ENCODE measurements at places on chromosomes 5 and 9.

GRCh38 chr9:92807031-92807756, 42.6 kb upstream of the BICD2 start:
- H3K36me3 ChIP-seq, result no peaks in the 10 kb centered on the region
- no peak for DNase-seq
- H3K4me3 ChIP-seq, result no peak overlapping the region
- peaks cover 46% of the 10 kb centered on the region for H3K27me3 ChIP-seq

GRCh38 chr5:163460562-163461171, at the start of gene HMMR:
TSS of gene HMMR (plus strand) at chr5:163460632. CDS start at chr5:163460693, 61 bp downstream.
- peak within 1 kb of the TSS; percentile 98 for H3K4me3 ChIP-seq
- H3K27me3 ChIP-seq, result peaks cover 3% of the 10 kb centered on the region
- peaks cover 42% of the 10 kb centered on the region for H3K4me1 ChIP-seq
- H3K36me3 ChIP-seq, result peaks cover 32% of the 10 kb centered on the region

DNA sequence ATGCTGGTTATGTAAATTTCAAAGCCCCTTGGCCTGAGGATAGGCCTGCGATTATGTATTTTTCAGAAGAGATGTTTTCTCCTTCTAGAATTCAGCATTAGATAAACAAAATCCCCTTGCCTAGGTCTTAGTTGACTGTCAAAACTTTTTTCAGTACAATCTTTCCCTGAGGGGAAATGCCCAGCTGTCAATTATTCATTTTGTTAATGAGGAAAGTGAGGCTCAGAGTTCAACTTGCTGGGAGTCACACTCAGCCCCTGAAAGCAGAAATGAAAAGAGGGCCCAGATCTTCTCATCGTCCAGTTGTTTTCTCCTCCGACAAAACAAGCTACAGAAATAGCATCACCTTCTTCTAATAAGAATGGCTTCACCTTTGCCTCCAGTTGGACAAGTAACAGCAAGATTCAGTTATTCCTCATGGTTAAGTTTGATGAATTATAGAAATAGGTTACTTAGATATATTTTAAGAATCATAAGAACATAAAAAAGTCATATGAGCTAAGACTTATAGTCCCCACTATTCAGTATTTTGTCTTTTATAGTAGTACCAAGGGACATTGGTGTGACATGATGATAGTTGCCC, 627.1 kb upstream of the WWC1 start:
- DNase-seq, result no peak
- no peaks in the 10 kb centered on the region for H3K27me3 ChIP-seq
- no peak overlapping the region for H3K27ac ChIP-seq
- no peaks in the 10 kb centered on the region for H3K4me1 ChIP-seq
- H3K36me3 ChIP-seq, result no peaks in the 10 kb centered on the region
- no peak overlapping the region for H3K4me3 ChIP-seq

- H3K4me1 ChIP-seq, result no peaks in the 10 kb centered on the region
- H3K27ac ChIP-seq, result no peak overlapping the region
- H3K36me3 ChIP-seq, result no peaks in the 10 kb centered on the region
- DNase-seq, result no peak
- peaks cover 2% of the 10 kb centered on the region for H3K27me3 ChIP-seq
These were observed 318.1 kb upstream of the DAB2 start for GRCh38 chr5:39742916-39743315.

- H3K27me3 ChIP-seq, result no peaks in the 10 kb centered on the region
- H3K4me1 ChIP-seq, result no peaks in the 10 kb centered on the region
- H3K4me3 ChIP-seq, result no peak overlapping the region
These were observed 376.9 kb downstream of the SEMA5A start for GRCh38 chr5:9168791-9169556.

GRCh38 chr9:121249563-121249962, 18.4 kb upstream of the GSN start:
- H3K36me3 ChIP-seq, result peaks cover 17% of the 10 kb centered on the region
- no peaks in the 10 kb centered on the region for H3K27me3 ChIP-seq
- H3K27ac ChIP-seq, result no peak overlapping the region
- H3K4me3 ChIP-seq, result no peak overlapping the region
- H3K4me1 ChIP-seq, result no peaks in the 10 kb centered on the region

DNA sequence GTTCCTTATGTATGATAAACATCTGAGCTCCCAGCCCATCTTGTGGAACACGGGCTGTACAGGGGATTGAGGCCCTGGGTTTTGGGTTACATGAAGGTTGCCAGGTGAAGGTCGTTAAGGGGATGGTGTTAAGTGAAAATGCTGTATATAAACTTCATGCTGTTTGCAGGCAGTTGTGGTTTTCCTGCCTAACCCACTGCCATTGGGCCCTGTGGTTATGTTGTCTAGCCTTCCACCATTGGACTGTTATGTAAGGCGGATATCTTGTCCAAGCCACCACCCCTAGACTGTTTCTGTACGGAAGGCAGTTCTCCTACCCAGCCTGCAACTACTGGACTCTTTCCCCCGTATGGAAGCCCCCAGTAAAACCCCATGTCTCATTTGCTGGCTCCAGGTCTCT, 246.1 kb downstream of the KIF4B start:
- H3K36me3 ChIP-seq, result no peaks in the 10 kb centered on the region
- H3K27ac ChIP-seq, result no peak overlapping the region
- H3K27me3 ChIP-seq, result no peaks in the 10 kb centered on the region

GRCh38 chr9:137267933-137268355, 9.6 kb upstream of the TOR4A start:
- no peak overlapping the region for H3K4me3 ChIP-seq
- peaks cover 21% of the 10 kb centered on the region for H3K36me3 ChIP-seq
- peaks cover 22% of the 10 kb centered on the region for H3K4me1 ChIP-seq
- no peaks in the 10 kb centered on the region for H3K27me3 ChIP-seq

- H3K4me3 ChIP-seq, result no peak overlapping the region
- no peak for DNase-seq
- H3K36me3 ChIP-seq, result peaks cover 43% of the 10 kb centered on the region
- H3K27ac ChIP-seq, result no peak overlapping the region
- H3K4me1 ChIP-seq, result peaks cover 2% of the 10 kb centered on the region
These were observed 6.2 kb downstream of the RBM22 start for GRCh38 chr5:150694612-150695011.

DNA sequence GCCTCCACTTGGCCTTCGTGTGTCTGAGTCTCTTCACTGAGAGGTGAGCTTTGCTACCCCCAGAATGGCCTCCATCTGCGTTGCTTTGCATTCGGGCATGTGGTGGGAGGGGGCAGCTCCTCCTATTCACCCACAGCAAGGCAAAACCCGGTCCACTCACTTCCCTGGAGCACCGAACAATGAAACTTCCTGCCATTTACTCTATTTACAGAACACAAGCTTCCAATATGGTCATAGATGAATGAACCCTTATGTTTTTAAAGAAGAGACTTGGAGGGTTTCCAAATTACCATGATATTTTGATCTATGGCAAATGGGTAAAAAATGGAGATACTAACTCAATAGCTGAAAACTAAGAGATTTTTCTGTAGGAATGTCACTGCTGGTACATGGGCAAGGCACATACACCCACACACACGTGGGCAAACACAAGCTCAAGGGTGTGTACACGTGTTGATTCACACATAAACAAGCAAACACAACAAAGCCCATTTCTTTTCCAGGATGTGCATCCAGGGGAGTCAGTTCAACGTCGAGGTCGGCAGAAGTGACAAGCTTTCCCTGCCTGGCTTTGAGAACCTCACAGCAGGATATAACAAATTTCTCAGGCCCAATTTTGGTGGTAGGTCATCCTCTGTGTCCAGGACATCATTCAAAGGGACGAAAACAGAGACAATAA, 5.2 kb downstream of the GABRP start:
- H3K27me3 ChIP-seq, result no peaks in the 10 kb centered on the region
- no peak for DNase-seq
- no peak overlapping the region for H3K4me3 ChIP-seq
- no peak overlapping the region for H3K27ac ChIP-seq
- no peaks in the 10 kb centered on the region for H3K36me3 ChIP-seq
- no peaks in the 10 kb centered on the region for H3K4me1 ChIP-seq

DNA sequence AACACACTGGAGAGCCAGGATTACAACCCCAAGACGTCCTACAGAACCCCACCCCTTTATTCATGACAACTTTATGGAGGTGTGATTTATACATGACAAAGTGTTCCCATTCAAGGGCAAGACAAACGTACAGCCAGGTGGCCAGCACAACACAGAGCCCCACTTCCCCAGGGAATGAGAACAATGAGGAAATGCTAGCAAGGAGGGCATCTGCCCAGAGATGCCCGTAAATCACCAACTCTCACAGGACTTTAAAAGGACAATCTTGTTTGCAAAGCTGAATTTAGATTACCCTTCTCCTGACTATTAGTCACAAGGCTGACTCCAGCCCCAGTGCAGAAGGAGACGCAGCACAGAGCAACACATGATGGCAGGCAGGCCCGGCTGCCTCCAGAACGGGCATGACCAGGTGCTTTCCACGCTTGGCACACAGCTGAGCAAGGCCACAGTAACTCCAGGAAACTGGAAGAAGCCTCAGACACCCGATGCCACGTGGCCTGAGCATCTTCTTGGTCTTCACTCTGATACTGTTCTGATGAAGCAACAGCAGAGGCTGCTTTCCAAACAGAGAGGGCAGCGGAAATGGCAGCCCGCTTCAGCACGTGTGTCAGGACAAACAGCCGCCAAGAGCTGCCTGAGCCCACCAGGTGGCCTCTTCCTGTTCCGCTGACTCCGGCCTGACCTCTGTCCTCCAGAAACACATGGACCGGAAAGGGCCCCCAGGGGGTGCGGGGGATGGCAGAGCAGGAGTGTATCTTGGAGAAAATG, 51.4 kb downstream of the ROR2 start:
- no peak overlapping the region for H3K27ac ChIP-seq
- no peak overlapping the region for H3K4me3 ChIP-seq
- H3K4me1 ChIP-seq, result peaks cover 8% of the 10 kb centered on the region
- peaks cover 27% of the 10 kb centered on the region for H3K27me3 ChIP-seq
- H3K36me3 ChIP-seq, result no peaks in the 10 kb centered on the region

DNA sequence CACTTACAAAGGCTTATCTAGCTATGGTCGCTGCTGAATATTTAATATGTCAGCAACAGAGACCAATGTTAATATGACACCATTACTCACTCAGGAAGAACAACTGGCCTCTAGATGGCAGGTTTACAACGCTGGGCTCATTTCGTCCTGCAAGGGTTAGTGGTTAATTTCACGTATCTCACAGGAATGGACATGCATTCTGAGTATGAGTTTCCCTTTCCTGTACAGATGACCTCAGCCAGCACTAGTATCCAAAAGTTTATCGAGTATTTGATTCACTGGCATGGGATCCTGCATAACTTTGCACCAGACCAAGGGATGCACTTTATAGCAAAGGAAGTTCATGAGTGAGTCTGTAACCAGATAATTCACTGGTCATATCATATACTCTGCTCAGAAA, 8.7 kb upstream of the TRPC7 start:
- no peaks in the 10 kb centered on the region for H3K4me1 ChIP-seq
- no peaks in the 10 kb centered on the region for H3K27me3 ChIP-seq
- H3K27ac ChIP-seq, result no peak overlapping the region
- no peak overlapping the region for H3K4me3 ChIP-seq

DNA sequence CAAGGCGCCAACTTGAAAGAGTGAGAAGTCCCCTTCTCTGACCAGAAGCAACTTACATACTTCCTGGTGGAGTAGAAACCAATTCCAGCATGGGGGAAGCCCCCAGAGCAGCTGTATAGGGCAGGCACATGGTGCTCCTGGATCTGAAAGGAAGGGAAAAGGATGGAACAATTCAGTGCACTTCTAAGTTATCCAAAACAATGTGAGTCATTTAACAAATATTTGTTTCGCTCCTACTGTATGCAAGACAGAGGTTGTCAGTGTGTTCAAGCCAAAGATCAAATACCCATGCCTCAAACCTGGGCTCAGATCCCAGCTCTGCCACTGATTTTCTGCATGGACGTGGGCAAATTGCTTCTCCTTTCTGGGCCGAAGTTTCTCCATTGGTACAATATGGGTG, 67.1 kb downstream of the LHX2 start:
- no peak overlapping the region for H3K27ac ChIP-seq
- no peak overlapping the region for H3K4me3 ChIP-seq
- peaks cover 18% of the 10 kb centered on the region for H3K27me3 ChIP-seq
- H3K4me1 ChIP-seq, result no peaks in the 10 kb centered on the region

GRCh38 chr5:114358329-114358728, 3.5 kb upstream of the KCNN2 start:
- H3K27me3 ChIP-seq, result peaks cover 40% of the 10 kb centered on the region
- DNase-seq, result no peak
- H3K4me3 ChIP-seq, result no peak overlapping the region
- peaks cover 5% of the 10 kb centered on the region for H3K4me1 ChIP-seq
- peaks cover 1% of the 10 kb centered on the region for H3K36me3 ChIP-seq

DNA sequence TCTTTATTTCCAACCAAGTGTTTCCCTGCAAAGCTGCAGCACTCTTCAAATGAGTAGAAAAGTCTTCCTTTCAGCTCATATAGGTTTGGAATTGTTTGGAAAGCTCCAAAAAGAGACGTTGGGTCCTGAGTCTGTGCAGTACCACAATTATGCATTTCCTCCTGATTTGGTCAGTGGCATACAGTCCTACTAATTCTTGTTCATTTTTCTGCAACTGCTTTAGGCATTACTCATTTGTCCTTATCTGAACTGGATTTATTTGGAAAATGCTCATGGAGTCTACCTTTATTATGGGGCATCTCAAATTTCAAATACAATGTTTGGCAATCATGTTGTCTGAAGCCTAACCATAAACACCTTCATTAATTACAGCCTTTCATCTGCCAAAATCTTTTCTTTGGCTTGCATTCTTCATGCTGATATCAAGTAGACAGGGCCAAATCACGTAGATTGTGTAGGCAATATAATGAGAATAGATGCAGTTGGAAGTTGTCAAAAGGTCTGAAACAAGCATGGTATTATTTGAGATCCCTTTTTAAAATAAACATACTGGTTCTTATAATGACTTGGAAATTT, 232.8 kb downstream of the TLE1 start:
- H3K4me1 ChIP-seq, result no peaks in the 10 kb centered on the region
- H3K36me3 ChIP-seq, result no peaks in the 10 kb centered on the region
- no peak overlapping the region for H3K27ac ChIP-seq
- no peaks in the 10 kb centered on the region for H3K27me3 ChIP-seq

GRCh38 chr9:76153339-76153738, 240.9 kb downstream of the RFK start:
- H3K36me3 ChIP-seq, result no peaks in the 10 kb centered on the region
- no peaks in the 10 kb centered on the region for H3K4me1 ChIP-seq
- no peaks in the 10 kb centered on the region for H3K27me3 ChIP-seq
- no peak overlapping the region for H3K27ac ChIP-seq

GRCh38 chr5:751496-751895, 33.0 kb downstream of the ZDHHC11B start:
- peaks cover 2% of the 10 kb centered on the region for H3K4me1 ChIP-seq
- no peak overlapping the region for H3K4me3 ChIP-seq
- H3K27me3 ChIP-seq, result no peaks in the 10 kb centered on the region
- no peak for DNase-seq

- H3K4me3 ChIP-seq, result no peak overlapping the region
- peaks cover 1% of the 10 kb centered on the region for H3K4me1 ChIP-seq
- no peak for DNase-seq
These were observed 103.1 kb downstream of the CEMIP2 start for GRCh38 chr9:71665247-71665646.

GRCh38 chr9:29717631-29718030, 2144.3 kb upstream of the C9orf72 start:
- no peaks in the 10 kb centered on the region for H3K36me3 ChIP-seq
- no peak for DNase-seq
- no peak overlapping the region for H3K27ac ChIP-seq
- no peaks in the 10 kb centered on the region for H3K4me1 ChIP-seq

GRCh38 chr9:32886021-32886420, 102.7 kb downstream of the TMEM215 start:
- no peak overlapping the region for H3K4me3 ChIP-seq
- H3K4me1 ChIP-seq, result no peaks in the 10 kb centered on the region
- no peak for DNase-seq
